ENCODE measurements at places on chromosomes 2 and 18. TPM values are rescaled to one million over a fixed set of nuclear protein-coding genes. Genes with fewer than 3 reads are reported as not detected.

DNA sequence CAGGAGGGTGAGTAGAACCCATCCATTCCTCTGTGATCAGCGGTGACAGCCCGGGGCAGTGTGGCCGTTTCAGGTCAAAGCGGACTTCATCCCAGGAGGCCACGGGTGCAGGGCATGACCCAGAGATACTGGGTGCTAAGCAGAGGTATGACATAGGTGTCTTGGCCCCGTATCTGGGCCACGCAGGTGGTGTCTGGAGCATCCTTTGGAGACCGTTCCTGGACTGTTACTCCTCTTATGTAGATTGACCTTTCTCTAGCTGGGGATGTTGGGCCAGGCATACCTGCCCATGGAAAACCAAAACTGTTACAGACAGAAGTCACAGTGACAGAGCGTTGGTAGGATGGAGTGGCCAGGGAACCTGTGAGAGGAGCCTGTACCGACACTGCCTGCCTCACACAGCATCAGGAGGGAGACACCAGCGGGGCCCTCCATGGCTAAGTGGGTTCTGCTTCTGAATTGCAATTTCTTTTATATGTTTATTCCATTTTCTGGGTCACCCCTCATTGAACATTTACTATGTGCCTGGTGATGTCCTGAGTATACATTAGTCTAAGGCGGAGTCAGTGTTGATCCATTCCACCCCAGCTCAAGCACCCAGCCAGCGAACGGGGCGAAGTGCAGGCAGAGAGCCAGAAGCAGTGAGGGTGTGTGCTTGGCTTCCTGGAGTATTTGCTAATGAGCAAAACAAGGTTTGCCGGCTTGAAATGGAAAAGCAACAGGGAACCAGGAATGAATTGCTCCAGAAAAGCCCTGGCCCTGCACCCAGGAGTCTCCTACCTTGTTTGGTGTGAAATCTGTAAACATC is 141.7 kb downstream of the SH3RF3 start:
- H3K27ac ChIP-seq, result no peak overlapping the region
- no peaks in the 10 kb centered on the region for H3K36me3 ChIP-seq
- no peaks in the 10 kb centered on the region for H3K4me1 ChIP-seq
- no peak for DNase-seq

Gene C2orf81
- 4.5 TPM for total RNA-seq

DNA sequence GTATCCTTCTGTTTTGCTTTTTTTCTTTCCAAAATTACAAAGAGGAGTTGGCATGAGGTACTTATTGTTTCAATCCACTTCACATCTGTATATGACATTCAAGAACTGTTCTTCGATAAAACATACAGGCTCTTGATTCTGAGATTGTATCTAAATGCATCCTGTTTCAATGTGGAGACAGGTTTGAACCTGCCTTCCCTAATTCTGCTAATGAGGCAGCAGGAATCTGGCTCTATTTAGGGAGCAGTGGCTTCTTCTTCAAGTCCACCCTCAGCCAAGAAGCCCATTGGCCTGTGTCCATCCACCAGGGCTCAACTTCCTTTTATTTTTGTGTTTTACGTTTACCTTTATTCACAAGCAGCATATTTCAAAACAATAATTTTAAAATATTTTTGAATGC is 84.8 kb upstream of the PIK3C3 start:
- H3K4me3 ChIP-seq, result no peak overlapping the region
- DNase-seq, result no peak
- no peaks in the 10 kb centered on the region for H3K4me1 ChIP-seq
- H3K27ac ChIP-seq, result no peak overlapping the region

DNA sequence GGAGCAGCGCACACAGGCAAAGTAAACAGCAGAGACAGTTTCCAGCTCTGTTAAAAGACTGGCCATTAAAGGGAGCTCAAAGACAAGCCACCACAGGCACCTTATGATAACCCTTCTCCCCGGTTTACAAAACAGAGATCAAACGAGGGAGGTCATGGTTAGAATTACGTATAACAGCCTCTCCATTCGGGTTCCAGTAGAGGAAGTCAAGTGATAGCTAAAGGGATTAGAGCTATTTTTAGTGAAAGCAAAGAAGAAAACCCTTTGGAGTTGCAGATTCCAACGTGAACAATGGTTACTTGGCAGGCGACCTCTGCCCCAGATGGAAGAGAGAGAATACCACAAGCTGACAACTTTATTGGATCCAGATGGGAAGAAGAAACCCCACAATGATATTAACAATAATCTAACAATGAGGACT is 31.2 kb upstream of the EDAR start:
- no peak overlapping the region for H3K27ac ChIP-seq
- no peaks in the 10 kb centered on the region for H3K36me3 ChIP-seq
- DNase-seq, result no peak
- H3K27me3 ChIP-seq, result no peaks in the 10 kb centered on the region
- no peaks in the 10 kb centered on the region for H3K4me1 ChIP-seq

GRCh38 chr18:50009773-50010335 is 185.1 kb downstream of the MYO5B start:
- H3K4me1 ChIP-seq, result no peaks in the 10 kb centered on the region
- DNase-seq, result no peak
- H3K27ac ChIP-seq, result no peak overlapping the region

Gene EMX1
- total RNA-seq, result not detected

Gene DCC
- 1.2 TPM for total RNA-seq

Gene AQP4
- total RNA-seq, result 0.30 TPM

GRCh38 chr18:54444319-54444914 is 86.7 kb downstream of the C18orf54 start:
- peaks cover 10% of the 10 kb centered on the region for H3K4me1 ChIP-seq
- no peak overlapping the region for H3K4me3 ChIP-seq
- no peaks in the 10 kb centered on the region for H3K36me3 ChIP-seq
- DNase-seq, result no peak

- H3K4me3 ChIP-seq, result peak overlapping the region; percentile 50
- peaks cover 17% of the 10 kb centered on the region for H3K27me3 ChIP-seq
- no peak overlapping the region for H3K27ac ChIP-seq
- H3K36me3 ChIP-seq, result peaks cover 31% of the 10 kb centered on the region
Observed at GRCh38 chr2:66440708-66441497, 6.0 kb downstream of the MEIS1 start.

Gene SRD5A2
- total RNA-seq, result not detected

Gene LYPD1
- 3.1 TPM for total RNA-seq

Gene TACR1
- total RNA-seq, result 10.8 TPM

DNA sequence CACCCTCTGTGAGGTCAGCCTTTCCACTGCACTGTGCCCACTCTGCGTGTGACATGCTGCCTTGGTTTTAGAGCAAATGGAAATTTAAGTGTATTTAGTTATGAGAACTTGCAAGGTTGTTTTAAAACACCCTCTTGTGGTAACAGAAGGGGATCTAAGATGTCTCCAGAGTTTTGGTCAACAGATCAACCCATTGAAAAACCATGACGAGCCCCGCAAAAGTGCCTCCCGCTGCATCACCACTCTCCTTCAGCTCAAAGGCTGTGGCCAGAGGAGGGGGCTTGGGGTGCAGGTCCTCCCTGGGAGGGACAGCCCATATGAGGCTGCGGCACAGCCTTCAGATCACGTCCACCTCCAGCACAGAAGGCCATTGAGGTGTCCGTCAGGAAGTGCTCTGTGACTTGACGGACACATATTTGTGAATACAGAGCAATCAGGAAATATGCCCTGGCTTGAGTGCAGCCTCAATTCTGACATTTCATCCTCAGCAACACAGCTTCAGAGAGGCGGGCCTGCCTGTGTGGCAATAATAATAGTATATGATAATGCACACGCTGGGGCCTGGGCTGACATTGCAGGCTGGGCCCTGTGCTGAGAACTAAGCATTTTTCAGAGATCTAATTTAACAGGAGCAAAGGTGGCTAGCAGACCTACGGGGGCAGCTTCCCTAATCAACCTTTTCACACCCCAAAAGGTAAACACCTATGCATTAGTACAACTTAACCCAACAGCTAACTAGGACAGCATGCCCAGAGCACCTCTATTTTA is 213.9 kb downstream of the ANAPC1 start:
- H3K27me3 ChIP-seq, result no peaks in the 10 kb centered on the region
- no peaks in the 10 kb centered on the region for H3K36me3 ChIP-seq
- H3K27ac ChIP-seq, result no peak overlapping the region
- no peak for DNase-seq
- H3K4me3 ChIP-seq, result no peak overlapping the region

Measured in tibial nerve (tissue), 4 donors.